Neural progenitor cell (in vitro differentiated cells): ENCODE measurements at places on chromosomes 3 and 15.
A peak's percentile ranks its signal among the peaks of the same experiment; 100 is the strongest.

DNA sequence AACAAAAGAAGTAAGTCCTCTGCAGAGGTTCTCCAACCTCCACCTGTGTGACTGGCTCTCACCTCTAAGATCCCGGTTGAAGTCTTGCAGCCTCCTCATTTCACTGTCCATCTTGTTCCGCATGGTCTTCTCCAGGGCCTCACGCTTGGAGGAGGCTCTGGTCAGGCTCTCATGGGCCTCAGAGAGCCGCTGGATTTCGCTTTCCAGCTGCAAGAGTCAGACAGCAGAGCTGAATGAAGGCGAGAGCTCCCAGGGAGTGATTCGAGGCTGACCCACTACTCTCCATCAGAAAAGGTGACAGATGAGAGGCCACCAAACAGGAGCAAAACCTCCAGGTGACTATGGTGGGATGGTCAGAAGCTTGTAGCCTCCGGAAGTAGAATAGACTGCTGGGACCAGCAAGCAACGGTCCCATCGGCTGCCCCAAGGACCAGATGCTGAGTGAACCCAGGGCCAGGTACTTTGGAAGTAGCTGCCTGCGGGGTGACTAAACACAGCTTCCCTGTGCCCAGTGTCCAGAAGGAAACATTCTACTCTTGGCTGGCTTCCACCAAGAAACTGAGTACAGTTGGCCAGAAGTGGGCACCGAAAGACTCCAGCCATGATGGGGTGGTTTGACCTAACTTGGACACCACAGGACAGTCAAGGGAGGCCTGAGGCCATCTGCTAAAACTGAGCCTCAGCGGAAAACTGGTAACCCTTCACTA lies 7.9 kb downstream of the AMOTL2 start:
- DNase-seq, result no peak

- DNase-seq, result no peak
Measured at GRCh38 chr3:159497361-159497760, 491.3 kb upstream of the IL12A start.

DNA sequence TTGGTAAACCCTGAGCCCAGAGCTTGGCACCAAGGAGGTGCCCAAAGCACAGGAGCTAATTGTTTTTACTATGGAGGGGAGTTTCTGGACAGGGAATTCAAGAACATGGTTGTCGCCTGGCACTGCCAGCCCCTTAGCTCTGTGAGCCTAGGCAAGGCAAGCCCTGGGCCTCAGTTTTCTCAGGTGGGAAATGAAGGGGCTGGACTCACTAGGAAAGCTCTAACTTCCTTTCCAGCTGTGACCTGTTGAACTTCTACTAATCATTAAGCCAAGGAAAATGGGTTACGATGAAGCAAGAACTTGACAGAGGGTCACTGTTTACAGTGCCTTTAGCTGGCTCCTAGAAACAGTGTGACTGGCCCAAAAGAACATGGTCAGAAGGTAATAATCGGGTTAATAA lies 277.2 kb downstream of the SHQ1 start:
- DNase-seq, result no peak

DNA sequence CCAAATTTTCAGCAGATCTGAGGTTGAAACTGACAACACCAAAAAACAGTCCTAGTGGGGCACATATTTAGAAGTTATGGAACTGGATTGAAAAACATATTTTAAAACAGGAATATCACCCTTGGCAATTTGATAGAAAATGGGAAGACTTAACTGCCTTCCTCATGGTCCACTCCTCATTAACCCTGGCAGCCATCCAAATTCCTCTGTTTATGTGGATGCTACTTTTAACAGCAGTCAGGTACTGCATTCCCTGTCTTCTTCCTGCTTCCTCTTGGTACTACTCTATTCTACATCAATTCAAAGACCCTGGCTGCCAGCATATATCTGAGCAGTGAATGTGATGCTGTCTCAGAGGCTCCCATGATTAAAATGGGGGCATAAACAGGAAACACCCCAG lies 54.3 kb downstream of the PDE8A start:
- no peak for DNase-seq

DNA sequence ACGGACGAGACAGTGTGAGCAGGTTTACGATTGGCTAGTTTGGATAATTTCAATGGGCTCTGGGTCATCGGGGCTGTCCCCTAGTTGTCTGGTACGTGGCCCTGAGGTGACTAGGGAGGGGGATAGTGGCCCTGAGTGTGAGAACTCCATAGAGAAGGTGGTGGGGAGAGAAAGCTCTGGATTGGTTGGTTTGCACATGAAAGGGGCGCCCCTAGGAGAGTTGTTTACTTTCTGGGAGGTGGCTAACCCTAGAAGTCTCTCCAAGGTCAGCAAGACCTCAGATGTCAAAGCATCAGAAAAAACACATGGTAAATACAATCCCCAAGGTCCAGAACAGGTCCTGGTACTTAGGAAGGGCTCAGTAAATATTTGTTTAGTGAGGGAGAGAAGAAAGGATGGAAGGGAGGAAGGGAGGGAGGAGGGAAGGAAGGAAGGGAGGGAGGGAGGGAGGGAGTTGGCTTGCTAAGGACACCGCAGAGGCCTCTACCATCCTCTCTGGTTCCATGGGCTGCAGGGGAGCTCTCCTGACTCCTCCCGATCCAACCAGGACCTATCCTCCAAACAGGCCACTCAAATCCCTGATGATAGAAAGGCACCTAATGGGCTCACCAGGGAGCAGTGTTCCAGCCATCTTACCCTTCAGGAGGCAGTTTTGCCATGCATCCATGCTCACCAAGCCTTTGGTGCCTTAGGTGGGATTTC lies 3.0 kb upstream of the TRH start:
- DNase-seq, result peak; percentile 23
